Fibroblast of skin of left biceps (primary cell): ENCODE measurements at places on chromosomes 6 and 20.

DNA sequence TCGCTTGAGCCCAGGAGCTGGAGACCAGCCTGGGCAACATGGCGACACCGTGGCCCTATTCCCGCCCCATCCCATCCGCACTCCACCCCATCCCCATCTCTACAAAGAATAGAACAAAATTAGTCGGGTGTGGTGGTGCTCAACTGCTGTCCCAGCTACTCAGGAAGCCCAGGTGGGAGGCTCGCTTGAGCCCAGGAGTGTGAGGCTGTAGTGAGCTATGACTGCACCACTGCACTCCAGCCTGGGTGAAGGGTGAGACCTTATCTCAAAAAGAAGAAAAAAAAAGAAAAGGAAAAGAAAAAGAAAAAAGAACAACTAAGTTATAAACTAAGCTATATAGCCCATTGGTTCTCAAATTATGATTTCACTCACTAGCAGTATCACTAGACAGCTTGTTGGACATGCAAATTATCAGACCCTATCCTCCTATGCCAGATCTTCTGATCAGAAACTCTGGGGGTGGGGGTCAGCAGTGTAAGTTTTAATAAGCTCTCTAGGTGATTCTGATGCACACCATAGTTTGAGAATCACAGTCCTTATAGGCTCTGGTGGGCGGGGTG, 491 bp upstream of the ITCH start:
- no peak for DNase-seq

DNA sequence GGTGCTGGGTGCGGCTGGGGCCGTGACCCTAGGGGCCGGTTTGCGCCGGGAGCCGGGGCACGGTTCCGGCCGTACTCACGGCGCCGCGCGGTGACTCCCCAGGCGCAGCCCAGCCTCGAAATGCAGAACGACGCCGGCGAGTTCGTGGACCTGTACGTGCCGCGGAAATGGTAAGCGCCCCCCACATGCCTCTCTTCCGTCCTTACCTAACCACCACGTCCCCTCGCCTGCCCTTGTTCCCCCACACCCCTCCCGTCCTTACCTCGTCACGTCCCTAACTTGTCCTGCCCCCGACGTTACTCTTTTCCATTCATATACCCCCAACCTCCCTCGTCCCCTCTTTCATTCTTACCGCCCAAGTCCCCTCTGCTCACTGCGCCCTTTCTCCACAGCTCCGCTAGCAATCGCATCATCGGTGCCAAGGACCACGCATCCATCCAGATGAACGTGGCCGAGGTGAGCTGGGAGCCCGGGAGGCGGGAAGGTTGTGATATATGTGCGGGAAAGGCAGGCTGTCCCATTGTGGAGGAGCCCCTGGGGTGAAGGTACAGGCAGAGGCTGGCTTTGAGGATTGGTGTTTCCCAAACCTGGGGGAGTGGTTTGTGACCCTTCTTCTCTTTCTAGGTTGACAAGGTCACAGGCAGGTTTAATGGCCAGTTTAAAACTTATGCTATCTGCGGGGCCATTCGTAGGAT, 463 bp downstream of the RPS21 start:
- no peak for DNase-seq

DNA sequence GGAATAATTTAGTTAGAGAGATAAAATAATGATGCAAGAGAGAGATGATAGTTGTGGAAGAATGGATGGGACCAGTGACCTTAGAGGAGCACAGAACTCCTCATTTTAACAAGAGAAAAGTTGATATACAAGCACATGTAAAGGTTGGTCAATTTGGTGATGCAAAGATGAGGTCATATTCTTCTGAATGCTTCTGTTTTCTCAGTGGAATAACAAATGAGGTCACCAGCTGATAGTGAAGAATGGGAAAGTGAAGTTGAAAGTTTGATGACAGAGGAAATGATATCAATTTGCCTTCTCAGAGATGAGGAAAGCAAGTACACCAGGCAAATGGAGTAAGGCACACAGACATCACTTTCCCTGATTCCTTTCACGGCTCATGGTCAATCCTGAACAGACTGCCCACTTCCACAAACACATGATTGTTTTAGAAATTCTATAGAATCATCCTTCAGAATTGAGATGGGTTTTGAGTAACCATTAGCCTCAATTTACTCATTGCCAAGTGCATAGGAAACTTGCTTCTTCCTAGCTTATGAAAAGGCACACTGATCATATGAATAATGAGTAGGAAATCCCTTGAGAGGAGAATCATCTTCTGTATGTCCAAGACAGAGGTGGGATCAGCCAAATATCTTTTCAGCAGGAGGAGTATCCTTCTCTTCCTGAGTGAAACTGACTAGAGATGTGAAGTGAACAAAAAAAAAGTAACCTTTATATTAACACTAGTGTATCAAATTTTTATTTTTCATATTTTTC, 82.4 kb upstream of the TCF21 start:
- DNase-seq = no peak

DNA sequence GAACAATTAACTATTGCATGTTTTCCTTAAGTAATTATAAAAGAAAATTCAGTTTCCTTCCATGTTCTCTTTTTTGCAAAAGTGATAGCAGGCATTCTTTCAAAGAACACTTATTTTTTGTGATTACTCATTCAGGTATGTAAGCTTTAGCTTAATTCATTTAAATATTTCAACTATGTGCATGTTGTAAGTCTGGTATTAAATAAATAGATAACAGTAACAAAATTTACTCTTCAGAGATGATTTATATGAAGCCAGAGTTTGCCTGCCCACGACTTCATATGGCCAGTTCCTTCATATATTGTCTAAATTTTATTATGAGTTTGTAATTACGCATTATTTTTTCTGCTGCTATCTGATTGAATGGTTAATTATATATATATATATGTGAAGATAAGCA, 110.9 kb downstream of the ADGRG6 start:
- DNase-seq = no peak

GRCh38 chr6:144264270-144265060, 20.7 kb upstream of the UTRN start:
- DNase-seq = peak; percentile 78

GRCh38 chr6:24489881-24490280, 503 bp upstream of the GPLD1 start:
- no peak for DNase-seq

DNA sequence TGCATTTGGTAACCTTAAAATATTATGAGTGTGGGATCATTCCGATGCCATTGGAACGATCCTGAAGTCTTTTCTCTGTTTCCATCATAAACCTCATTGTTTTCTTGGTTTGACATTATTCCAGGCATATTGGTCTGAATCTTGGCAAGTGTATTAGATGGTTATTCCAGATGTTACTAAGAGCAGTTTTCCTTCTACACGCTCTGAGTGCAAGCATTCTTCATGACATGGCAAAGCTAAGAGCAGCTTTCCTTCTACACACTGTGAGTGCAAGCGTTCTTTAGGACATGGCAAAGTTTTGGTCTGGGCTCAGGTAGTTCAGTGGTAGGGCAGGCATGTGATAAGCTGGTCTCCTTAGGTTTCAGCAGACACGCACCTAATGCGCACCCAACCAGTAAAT, 53.0 kb downstream of the SMOC2 start:
- no peak for DNase-seq

GRCh38 chr6:7555671-7556070, 14.2 kb downstream of the DSP start:
- DNase-seq = no peak

GRCh38 chr6:75812560-75812959, 63.5 kb downstream of the MYO6 start:
- no peak for DNase-seq

DNA sequence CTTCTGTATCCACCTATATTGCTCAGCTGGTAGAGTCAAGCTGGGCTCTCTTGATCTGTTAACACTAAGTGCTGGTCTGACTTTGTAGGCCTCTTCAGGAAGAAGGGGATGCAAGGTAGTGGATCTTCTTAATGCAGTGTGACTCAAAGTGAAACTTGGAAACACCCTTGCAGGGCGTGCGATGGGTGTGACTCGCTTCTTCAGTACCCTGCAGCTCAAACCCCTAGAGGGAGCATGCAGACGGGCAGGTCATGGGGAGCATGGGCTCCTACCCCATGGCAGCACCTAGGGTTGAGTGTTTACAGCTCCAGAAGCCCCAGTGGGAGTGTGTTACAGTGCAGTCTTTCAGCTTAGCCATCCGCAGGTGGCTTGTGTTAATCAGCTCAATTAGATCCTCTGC, 757 bp upstream of the SAMD3 start:
- no peak for DNase-seq

- no peak for DNase-seq
Measured at GRCh38 chr6:82246802-82247504, 591 bp downstream of the IBTK start.

- DNase-seq = peak; percentile 78
Measured at GRCh38 chr20:47392015-47392720, 35.7 kb upstream of the ZMYND8 start.

- no peak for DNase-seq
Measured at GRCh38 chr6:100904316-100904715, 23.2 kb upstream of the ASCC3 start.

- DNase-seq = no peak
Measured at GRCh38 chr6:131655387-131655786, 18.3 kb downstream of the ENPP3 start.

DNA sequence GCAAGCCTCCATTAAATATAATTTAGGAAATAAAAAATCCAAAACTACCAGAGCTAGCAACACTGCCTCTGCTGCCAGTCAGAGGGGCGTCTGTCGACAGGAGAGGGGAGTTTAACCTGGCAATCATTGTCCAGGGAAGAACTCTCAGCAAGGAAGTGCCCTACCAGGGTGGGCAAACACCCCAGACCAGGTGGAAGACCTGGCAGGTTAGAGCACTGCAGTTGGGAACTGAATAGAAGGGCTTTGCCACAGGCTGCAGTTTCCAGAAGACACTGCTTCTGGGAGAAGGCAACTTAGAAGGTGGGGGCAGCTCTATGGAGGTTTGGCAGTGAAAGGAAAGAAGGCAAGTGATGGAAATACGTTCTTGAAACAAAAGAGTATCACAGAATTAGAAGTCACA, 11.5 kb downstream of the NAPB start:
- DNase-seq = no peak

DNA sequence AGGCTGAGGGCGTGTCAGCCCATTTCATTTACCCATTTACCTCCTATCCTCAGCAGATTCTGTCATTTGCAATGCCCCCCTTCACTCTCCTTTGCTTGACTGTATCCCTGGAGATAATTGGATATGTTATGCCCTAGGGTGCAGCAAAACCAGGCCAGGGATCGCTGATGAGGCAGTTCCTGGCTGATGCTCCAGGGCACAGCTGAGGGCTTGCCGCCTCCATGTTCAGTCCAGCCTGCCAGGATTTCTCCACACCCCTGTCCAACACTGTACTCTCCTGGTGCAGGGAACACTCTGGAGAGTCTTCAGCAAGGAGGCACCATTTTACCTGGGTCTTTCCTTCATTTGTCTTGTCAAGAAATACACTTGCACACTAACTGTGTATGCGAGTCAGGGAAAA, 532.1 kb upstream of the CHD6 start:
- no peak for DNase-seq

DNA sequence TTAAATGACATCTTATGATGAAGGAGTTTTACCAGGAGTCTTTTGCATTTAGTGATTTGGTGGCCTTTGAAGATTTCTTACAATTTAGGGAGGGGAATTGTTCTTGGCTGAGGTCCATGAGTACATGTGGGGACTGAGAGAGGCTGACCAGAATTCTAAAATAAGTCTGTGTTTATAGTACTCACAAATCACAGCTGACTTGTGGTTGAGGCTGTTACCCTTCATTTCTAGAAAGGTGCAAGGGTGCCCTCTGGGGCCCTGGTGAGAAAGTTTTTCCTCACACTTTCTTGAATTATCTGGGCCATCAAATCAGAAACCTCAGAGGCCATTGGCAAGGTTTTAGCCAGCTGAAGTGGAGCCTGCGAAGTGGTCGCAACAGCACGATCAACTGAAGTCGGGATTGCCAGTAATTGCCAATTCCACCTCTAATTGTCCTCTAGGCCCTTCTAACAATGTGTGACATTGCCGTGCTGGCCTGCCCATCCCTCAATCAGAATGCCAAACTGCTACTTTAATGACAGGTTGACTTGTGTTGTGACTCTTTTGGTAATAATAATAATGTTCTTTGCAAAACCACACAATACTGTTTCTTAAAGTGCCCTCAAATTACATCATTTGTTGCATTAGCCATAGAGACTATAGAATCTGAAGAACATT, 221.6 kb downstream of the OGFRL1 start:
- peak; percentile 35 for DNase-seq

DNA sequence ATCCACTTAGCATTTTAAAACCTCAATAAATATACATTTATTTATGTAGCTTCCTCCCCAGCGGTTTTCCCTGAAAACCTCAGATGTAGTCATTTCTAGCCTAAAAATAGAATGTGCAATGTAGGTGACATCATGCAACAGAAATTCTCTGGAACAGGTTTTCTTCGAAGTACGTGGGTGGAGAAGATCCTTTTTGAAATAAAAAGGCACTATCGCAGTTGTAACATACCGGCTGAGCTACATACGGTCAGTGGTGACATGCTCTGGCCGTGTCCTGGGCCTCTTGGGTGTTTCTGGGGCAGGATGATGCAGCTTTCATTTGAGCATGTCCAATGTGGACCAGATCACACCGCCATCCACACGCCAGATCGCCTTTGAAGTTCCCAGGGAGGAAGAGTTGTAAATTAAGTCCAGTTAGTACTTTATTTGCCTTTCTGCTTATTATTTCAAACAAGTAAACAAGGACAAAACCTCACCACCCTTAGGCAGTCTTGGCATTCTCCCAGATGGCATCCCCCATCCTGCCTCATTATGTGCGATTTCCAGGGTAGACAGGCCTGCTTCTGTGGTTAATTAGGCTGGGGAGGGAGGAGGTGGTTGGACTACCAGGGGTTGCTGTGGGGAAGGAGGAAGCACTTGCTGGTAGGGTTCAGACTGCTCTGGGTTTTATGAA, 109.5 kb upstream of the CLDN20 start:
- peak; percentile 65 for DNase-seq

- DNase-seq = peak; percentile 44
Measured at GRCh38 chr6:151240036-151240685, 394 bp downstream of the AKAP12 start.
